ENCODE measurements at places on chromosomes 2 and 18. TPM values are rescaled to one million over a fixed set of nuclear protein-coding genes. Genes with fewer than 3 reads are reported as not detected.

DNA sequence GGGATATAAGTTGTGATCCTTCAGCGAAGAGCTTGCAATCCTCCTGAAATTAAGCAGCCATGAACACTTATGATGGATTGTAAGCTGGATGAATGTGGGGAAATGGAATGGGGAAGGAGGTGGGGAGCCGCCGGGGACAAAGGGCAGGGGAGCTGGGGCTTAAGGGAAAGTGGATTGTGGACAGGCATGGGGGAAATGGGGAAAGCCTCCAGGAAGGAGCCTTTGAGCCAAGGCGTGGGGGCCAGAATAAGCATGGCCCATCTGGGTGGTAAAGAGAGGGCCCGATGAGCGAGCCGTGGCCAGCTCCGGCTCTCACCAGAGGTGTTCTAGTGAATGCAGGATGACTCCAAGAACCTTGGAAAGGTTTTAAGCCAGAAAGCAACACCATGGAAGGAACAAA lies 124.0 kb downstream of the SMAD7 start:
- no peaks in the 10 kb centered on the region for H3K27me3 ChIP-seq
- H3K36me3 ChIP-seq = no peaks in the 10 kb centered on the region
- DNase-seq = peak; percentile 15
- peak overlapping the region; percentile 72 for H3K27ac ChIP-seq
- no peak overlapping the region for H3K4me3 ChIP-seq
- H3K4me1 ChIP-seq = peaks cover 48% of the 10 kb centered on the region

DNA sequence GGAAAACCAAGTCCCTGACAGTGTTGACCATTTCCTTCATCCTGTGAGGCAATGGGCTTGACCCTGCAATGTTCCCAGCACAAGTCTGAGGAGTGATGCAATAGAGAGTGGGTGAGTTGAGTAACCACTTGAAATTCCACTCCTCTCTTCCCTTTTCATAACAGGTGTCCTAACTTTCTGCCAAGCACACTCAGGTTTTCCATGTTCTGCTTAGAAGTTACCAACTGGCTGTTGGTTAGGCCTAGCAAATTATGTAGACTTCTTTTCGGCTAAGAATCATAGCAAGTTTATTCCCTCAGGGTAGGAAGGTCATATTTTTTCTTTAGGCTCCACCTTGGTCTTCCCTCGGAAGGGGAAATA lies 11.5 kb downstream of the GNLY start:
- H3K4me1 ChIP-seq = peaks cover 31% of the 10 kb centered on the region
- no peaks in the 10 kb centered on the region for H3K36me3 ChIP-seq
- H3K27ac ChIP-seq = peak overlapping the region; percentile 68
- no peaks in the 10 kb centered on the region for H3K27me3 ChIP-seq
- no peak overlapping the region for H3K4me3 ChIP-seq

- H3K27me3 ChIP-seq = no peaks in the 10 kb centered on the region
- no peak overlapping the region for H3K4me3 ChIP-seq
- no peaks in the 10 kb centered on the region for H3K4me1 ChIP-seq
- no peak overlapping the region for H3K27ac ChIP-seq
- H3K36me3 ChIP-seq = no peaks in the 10 kb centered on the region
These were observed 656.0 kb downstream of the TDRD15 start for GRCh38 chr2:21779786-21780185.

Gene ANKRD30BL
- total RNA-seq = 0.73 TPM

GRCh38 chr2:66568650-66569300 lies 133.8 kb downstream of the MEIS1 start:
- H3K27ac ChIP-seq = peak overlapping the region; percentile 20
- H3K4me1 ChIP-seq = peaks cover 5% of the 10 kb centered on the region
- H3K27me3 ChIP-seq = no peaks in the 10 kb centered on the region
- peaks cover 24% of the 10 kb centered on the region for H3K36me3 ChIP-seq

DNA sequence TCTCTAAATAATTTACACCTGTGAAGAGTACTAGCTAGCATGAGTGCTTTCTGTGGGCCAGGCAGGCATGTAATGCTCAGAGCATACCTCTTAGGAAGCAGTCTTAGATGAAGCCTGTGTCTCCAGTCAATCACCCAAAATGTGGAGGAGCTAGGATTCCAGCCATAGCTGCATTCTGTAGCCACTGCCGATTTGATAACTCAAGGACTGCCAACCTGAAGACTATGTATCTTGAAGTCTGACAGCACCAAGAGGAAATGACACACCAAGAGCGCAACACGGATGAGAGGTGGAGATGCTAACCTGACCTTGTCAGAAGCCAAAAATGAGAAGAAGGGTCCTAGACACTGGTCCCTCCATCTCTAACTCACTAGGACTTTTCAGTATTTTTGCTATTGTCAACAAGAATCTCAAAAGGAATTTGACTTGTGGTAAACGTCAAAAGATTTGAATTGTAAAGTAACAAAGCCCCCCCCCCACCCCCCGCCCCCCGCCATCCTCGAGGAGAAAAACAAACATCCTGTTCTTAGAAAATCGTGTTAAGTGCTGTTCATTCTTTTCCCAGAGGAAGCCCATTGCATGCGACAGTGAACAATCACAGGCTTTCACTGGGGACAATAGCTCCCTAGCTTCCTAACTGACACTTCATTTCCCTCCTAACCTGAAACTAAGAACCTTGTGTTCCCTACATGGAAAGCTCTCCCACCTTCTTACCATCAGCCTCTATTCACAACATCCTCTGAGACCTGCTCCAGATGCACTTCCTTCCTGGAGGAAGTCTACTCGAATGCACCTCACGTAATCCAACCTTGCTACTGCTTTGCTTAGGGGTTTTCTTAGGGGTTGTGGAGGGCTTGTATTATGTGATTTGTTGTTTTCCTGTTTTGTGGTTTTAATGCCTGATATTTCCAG lies 14.7 kb downstream of the CDC42EP3 start:
- no peak overlapping the region for H3K4me3 ChIP-seq
- H3K4me1 ChIP-seq = peaks cover 79% of the 10 kb centered on the region
- H3K27ac ChIP-seq = peak overlapping the region; percentile 76

GRCh38 chr2:63764630-63765029 lies 77.1 kb upstream of the UGP2 start:
- H3K4me1 ChIP-seq = no peaks in the 10 kb centered on the region
- H3K27ac ChIP-seq = no peak overlapping the region
- no peak for DNase-seq
- H3K27me3 ChIP-seq = no peaks in the 10 kb centered on the region
- no peak overlapping the region for H3K4me3 ChIP-seq
